ENCODE measurements at places on chromosomes 1 and 21.

DNA sequence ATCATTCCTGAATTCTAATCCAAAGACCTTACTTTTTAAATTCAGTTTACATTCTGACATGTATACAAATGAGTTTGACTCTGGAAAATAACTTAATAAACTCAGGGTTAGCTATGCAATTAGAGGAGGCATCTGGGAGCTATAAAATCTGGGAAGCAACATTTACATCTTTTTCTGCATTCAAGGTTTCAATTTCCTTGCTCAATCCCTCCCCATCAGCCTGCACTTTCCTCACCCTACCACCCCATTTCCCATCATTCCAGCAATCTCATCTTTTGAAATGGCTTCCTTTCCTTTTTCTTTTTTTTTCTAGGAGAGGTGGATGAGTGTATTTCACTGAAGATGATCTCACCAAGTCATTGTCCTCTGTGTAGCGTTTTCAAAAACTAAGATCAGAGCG is 65.3 kb upstream of the BEND5 start:
- no peak for DNase-seq

DNA sequence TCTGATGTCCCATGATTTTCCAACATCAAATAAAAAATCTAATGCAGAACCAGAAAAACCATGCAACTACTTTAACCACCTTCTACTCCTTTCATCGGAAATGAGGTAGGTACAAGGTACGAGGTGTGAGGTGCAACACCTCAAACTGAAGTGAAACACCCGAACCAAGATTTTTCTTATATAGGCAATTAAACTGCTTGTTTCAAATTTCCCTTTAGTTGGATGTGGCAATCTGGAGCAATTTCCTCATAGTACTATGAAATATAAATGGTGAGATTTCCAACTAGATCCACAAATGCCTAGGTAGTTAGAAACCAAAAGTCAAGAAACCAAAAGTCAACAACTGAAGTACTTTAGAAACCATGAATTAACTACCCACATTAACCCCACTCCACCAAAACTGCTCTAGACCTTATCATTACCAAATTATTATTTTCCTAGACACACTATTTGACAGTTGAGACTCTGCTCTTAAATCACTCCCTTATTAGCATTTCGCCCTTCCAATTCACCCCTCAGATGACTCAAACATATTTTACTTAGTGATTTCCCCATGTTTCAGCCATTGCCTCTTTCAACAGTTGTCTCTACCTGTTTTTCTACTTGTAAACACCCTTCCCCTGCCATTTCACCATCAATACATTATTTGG is 37.8 kb downstream of the FUBP1 start:
- DNase-seq = no peak

- no peak for DNase-seq
Observed at GRCh38 chr1:192274588-192274987, 42.2 kb upstream of the RGS21 start.

- DNase-seq = peak; percentile 21
Observed at GRCh38 chr1:147243841-147244240, 1.4 kb downstream of the CHD1L start.

DNA sequence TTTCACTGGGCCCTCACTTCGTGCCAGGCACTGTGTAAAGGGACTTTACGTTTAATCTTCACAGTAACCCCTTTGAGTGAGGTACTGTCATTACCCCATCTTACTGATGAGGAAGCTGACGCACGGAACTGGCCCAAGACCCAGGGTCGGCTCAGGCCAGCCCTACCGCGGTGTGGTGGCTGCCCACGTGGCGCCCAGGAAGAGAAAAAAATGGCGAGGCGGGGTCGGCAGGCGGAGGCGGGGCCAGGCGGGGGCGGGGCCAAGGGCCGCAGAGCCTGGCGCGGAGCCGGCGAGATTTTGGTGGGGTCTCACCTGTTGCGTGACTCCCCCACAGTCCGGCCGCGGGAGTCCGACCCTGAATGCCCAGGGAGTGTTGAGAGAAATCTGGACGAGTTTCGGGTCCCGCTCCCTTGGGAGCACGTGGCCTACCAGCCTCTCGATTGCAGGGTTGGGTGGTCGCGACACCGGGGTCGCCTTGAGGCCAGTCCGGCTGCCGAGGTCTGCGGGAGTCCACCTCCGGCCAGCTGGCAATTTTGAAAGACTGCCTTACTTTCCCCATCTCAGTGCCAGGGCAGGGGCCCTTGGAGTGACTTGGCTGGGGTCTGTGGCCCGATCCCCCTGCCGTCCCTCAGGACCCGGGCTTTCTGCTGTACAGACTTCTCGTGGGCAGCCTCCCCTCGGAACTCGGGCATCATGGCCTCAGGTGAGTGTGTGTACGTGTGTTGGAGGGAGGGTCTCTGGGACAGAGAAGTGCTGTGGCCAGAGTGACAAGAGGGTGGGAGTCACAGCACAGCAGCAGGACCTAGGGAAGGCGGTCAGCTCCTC is at the start of the genes AMPD2 and GNAT2:
Gene AMPD2, plus strand, starts transcription at position 262 of the 825 bp plus-strand sequence. CDS start 1,339 bp downstream, outside the sequence.
Gene GNAT2, minus strand, starts transcription at position 41 of the 825 bp plus-strand sequence. CDS start 6,746 bp downstream, outside the sequence.
- no peak for DNase-seq

DNA sequence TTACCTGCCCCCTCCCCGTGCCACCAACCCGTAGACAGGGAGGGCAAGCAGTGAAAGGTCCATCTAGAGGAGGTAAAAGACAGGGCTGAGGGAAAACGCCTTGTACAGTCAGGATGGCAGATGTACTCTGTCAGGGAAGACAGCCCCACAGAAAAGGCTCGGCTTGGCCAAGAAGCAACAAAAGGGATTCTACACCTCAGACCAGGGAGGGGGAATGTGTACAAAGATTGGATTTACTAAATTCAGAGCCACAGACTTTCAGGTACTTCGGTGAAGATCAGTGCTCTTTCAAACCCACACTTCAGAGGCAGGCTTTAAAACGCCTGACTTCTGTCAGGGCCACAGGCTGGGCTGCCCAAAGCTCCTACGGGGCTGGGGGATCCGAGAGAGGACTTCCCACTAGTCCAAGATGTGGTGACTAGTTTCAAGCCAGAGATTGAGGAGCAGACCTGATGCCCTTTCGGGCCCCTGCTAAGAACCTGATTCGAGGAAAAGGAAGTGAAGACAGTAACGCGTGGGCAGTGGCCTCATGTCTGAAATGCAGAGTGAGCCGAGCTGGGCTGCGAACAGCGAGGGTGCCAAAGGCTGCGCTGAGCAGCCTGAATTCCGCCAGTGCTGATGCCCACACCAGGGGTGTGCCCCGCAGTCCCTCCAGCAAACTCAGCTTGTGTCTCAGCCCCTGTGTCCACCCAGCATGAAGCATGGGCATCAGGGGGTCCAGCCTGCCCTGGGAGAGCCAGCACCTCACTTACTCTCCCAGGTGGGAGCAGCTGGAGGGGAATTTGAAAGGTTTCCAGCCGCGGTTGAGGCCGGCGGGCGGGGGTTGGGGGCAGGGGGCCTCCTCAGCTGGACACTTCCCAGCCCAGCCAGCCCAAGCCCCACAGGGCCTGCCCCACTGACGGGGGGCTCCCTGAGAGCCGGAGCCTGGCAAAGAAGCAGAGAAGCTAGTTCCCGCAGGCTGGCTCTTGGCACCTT is 36.2 kb downstream of the KIAA1614 start:
- no peak for DNase-seq

DNA sequence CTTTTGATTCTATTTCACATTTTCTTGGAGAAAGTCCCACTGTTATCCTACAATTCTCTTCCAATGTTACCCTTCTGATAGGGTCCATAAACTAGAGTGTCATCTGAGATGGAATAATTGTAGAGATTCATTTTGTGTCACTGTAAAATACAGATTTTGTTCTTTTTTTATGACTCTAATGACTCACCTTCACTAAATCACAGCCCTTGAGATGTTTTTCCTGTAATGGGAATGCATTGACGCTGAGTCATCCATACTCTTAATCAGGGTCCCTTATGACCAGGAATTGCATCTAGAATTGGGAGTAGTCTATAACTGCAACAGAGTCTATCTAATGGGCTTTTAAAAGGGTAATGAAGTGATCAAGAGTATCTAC is 315.5 kb downstream of the TGFB2 start:
- no peak for DNase-seq

- no peak for DNase-seq
Observed at GRCh38 chr1:241603731-241604245, 36.4 kb downstream of the CHML start.

GRCh38 chr1:181514298-181515290 is 31.3 kb downstream of the CACNA1E start:
- DNase-seq = no peak

GRCh38 chr21:38953516-38953915 is 147.8 kb downstream of the ETS2 start:
- DNase-seq = no peak

- DNase-seq = no peak
Observed at GRCh38 chr1:207849646-207850045, 61.3 kb downstream of the CD34 start.

DNA sequence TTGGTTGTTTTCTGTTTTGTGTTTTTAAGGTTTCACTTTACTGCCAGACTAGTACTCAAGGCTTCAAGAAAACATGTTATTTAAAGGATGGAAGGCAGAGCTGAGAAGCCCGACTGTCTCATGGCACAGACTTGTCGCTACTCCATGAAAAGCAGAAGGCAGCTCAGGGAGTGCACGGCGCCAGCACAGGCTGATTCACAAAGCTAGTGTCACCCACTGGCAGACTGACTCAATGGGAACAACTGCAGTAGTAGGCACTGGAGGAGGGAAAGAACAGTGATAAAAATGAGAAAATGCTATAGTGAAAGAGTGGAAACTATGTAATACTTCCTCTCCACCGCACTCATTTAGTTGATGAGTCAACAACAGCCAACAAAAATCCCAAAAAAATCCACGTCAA is 14.7 kb downstream of the HSF2BP start:
- no peak for DNase-seq

- no peak for DNase-seq
Observed at GRCh38 chr1:94236630-94237290, 624 bp downstream of the ARHGAP29 start.

- DNase-seq = peak; percentile 78
Observed at GRCh38 chr1:159900086-159900680, at the start of gene CFAP45. TSS of gene CFAP45 (minus strand) at chr1:159900165. CDS start at chr1:159900098, 67 bp downstream.

DNA sequence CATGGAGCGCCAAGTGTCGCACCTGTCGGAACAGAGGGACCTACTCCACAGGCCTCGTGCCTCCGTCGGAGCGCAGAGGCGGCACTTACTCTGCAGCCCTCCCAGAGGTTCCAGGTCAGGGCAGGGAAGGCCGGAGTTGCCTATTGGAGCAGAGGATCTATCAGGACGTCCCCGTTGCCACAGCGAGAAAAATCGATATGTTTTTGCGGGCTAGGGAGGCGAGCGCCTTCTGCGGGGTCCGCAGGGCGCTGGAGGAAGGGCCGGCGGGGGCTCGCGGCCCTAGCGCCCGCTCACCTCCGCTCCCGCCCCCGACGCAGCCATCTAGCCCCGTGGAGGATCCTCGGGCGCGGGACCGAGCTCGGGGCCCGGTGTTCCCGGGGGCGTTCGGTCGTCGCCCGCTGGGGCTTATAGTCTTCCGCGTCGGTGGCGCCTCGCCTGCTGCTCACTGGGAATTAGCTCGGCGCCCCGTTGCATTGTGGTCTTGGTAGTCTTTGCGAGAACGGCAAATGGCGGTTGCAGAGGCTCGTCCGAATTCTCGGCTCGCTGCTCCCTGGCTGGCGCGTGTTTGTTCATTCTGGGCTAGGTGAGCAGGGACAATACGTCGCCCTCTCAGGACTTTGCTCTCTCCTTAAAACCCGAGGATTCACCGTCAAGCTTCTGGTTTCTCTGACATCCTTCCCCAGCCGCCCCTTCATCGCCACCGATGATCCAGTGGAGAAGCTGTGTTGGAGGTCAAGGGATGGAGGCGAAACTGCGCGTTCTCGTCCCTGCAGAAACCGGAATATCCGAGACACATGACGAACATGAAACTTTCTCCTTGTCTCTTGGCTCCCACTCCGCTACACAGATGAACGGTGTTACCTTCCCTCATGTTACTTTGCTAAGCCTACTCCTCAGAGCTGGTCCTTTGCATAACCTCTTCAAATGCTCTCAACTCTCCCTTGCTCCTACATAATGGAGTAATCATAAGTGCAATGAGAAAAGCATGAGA is at the start of gene JTB:
Gene JTB, minus strand, starts transcription at position 425 of the 991 bp plus-strand sequence. Its CDS starts 422 bp downstream, at position 3.
- DNase-seq = peak; percentile 84

DNA sequence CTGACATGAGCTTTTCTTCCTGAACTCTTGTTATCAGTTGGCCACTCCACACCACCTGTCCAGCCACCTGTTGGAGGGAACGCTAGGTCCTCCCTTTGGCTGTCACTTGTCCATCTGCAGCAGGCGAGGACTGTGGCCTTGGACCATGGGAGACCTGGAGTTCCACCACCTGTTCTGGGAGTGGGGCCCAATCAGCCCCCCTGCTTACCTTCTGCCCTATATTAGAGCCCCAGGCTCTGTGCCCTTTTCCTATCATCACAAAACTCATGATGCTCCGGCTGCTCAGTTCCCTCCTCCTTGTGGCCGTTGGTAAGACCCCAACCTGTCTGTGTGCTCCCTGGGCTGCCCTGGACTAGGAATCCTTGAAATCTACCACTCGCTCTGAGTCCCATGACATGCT is at the start of gene CELA3A:
Gene CELA3A, plus strand, starts transcription at position 249 of the 400 bp plus-strand sequence. Its CDS starts 18 bp downstream, at position 267.
- no peak for DNase-seq

GRCh38 chr21:44653123-44653522 is 1.3 kb downstream of the KRTAP12-4 start:
- no peak for DNase-seq

DNA sequence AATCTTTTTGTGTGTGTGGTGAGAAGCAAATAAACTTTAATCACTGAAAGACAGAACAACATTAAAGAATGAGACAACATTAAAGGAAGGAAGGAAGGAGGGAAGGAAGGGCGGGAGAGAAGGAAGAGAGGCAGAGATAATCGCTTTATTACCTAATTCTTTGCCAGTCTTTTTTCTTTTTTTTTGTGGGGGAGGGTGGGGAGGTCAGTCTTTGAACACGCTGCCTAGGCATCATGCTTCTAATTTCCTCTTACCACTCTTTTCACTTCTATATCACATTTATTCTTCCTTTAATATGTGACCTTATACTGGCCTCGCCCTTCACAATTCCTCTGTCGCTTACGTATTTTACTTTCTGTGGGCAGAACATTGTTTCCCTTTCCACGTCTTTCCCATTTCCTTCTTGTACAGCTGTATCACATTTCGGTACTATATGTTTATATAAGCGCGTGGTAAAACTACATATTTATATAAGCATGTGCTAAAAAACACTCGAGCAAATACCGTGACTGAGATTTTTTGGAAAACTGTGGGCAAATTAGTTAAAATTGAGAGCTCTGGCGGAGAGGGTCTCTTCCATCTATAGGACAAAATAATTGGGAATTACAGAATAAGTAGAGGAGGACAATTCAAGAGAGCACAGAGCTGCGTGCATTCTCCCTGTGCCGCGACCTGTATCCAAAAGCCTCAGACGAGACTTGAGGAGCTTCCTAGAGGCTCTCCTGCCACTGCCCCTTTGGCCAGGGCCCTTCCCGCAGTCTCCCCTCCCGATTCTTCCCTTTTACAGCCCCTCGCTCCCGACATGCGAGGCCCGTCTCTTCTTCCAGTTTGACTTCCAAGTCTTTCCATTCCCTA is 823 bp upstream of the PRKAA2 start:
- DNase-seq = no peak

Data from hematopoietic multipotent progenitor cell treated with erythropoietin and hydrocortisone succinate and interleukin-3 and kit ligand, for 15 days (in vitro differentiated cells).